ENCODE measurements at places on chromosomes 5 and 9.
A peak's percentile ranks its signal among the peaks of the same experiment; 100 is the strongest.

- DNase-seq = no peak
These were observed 120.6 kb downstream of the SEMA6A start for GRCh38 chr5:116453988-116454411.

GRCh38 chr9:95157481-95158151 lies 159.9 kb downstream of the FANCC start:
- DNase-seq = no peak

DNA sequence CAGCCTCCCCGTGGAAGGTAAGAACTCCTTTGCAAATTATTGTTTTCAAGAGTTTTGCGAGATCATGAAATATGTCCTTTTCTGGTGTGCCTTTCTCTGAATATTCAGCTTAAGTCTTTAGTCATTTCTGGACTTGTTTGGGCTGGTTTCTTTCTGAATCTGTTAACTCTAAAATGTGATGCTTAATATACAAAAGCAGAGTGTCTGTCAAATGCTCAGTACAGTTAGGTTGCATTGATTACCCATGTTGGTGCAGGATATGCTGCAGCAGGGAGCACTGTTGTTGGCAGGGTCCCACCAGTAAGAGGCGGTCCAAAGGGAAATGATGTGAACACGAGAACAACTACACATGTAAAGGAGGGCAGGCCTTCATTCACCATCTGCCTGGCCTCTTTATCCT lies 47.7 kb downstream of the SPTAN1 start:
- DNase-seq = no peak

- no peak for DNase-seq
These were observed 40.0 kb downstream of the EBF1 start for GRCh38 chr5:159059722-159060121.

DNA sequence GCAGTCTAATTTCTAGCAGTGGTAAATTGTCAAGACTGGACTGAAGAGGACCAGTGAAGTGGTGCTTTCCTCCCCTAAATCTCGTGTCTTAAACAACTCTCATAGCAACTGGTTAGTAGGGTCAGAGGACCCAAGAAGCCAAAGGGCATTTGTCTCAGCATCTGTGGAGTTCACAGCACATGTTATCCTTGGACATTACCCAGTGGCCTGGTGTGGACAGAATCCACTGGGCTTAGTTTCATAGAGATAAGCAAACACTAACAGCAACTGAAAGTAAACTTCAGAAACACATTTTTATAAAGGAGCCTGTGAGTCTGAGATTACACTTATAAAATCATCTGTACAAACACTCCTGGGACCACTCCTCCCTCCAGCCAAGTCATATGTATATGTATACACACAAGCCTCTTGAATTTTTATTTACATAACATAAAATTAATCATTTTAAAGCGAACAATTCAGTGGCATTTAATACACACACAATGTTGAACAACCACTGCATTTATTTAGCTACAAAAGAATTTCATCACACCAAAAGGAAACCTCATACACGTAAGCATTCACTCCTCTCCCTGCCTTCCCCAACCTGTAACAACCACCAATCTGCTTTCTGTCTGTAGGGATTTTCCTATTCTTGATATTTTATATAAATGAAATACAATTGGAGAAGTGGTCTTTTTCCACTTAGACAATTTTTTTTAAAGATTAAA lies 457.8 kb downstream of the RASEF start:
- DNase-seq = no peak

DNA sequence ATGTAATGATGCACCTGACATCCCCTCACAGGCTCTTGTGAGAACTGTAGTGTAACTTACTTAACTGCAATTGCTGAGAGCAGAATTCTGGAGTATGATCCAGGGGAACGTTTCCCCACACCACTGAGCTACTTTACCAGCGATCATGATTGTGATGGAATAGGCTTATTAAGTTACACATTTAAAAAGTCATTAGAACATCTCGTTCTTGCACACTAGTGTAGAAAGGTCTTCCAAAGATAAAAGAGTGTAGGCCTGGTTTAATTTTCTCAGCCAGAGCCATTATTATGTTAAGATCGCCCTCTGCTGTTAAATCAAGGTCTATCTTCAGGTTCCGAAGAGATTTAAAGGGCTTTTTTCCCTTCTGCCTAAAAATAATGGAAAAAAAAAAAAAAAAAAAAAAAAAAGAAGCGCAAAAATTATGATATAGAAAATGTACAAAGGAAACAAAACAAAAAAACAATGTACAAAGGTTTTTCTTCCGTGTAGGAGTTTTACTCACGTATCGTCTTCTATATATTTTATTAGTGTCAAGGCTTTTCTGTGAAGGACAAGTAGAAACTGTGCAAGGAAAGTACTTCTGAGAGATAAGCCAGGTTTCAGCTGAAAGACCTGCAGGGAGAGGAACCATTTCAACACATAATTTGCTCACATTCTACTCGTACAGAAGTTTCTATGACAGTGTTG lies 18.6 kb upstream of the MOB3B start:
- no peak for DNase-seq

DNA sequence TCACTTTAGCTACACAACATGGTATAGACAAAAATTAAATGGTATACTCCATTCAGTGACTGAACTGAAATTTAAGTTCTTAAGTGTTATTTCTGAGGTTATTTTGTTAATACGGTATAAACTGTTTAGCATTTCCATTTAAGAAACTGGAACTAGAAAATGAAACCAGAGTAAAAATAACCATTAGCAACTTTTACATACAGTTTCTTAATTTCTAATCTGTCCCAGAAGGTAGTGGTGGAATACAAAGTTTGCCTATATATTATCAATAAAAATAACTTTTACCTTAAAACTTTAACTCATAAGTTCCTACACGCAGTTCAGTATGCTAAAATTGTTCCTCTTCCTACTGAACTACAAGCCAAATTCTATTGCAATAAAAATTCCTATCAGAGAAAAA lies 10.3 kb downstream of the GOLPH3 start:
- no peak for DNase-seq

- no peak for DNase-seq
These were observed 17.4 kb downstream of the LMNB1 start for GRCh38 chr5:126794157-126794828.

GRCh38 chr9:37927132-37927531 lies 23.2 kb upstream of the SLC25A51 start:
- DNase-seq = no peak

DNA sequence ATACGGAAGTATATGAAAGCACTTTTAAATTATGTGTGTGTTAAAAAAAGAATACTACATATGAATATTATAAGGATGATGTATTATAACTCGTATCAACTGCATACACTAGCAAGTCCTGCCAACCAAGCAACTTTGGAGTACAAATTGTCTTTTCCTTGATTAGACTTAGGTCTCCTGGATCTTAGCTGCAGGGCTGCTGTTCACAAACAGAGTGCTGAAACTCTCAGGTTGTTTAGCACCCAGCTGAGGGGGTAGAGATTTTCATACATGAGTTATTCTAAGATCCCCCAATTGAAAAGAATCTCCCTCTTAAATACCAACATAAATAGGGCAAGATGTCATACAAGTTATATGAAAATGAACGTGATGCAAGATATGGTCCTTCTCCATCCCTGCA lies 149.8 kb upstream of the TNC start:
- no peak for DNase-seq

- no peak for DNase-seq
These were observed 3.5 kb downstream of the SOWAHA start for GRCh38 chr5:132816554-132816953.

DNA sequence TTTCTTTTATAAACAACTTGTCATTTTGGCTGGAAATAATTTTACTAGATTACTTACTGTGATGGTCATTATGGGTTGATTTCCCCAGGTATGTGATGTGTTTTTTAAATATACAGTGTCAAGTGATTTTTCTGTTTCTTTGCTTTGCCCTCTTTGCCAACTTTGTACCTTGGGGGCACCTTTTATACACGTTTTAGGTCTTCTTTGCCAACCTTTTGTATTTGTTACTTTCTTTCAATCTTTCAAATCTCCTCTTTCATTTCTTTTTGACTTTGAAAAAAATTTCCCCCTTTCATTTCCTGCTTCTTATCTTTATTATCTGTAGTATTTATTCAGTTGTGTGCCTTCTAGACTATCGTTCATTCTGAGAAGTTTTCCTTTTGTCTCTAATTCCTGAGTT lies 65.4 kb upstream of the DHFR start:
- no peak for DNase-seq

GRCh38 chr9:120870206-120870605 lies 6.8 kb downstream of the PHF19 start:
- DNase-seq = no peak

GRCh38 chr5:142215915-142216681 lies 107.5 kb downstream of the NDFIP1 start:
- no peak for DNase-seq

DNA sequence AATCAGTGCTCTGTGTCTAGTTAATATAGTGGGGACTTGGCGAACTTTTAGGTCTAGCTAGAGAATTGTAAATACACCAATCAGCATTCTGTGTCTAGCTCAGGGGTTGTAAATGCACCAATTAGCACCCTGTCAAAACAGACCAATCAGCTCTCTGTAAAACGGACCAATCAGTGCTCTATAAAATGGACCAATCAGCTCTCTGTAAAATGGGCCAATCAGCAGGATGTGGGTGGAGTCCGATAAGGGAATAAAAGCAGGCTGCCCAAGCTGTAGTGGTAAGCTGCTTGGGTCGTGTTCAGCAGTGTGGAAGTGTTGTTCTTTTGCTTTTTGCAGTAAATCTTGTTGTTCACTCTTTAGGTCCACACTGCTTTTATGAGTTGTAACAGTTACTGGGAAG lies 3.6 kb upstream of the OTULINL start:
- no peak for DNase-seq

GRCh38 chr9:130286072-130286770 lies 20.7 kb downstream of the HMCN2 start:
- DNase-seq = no peak

DNA sequence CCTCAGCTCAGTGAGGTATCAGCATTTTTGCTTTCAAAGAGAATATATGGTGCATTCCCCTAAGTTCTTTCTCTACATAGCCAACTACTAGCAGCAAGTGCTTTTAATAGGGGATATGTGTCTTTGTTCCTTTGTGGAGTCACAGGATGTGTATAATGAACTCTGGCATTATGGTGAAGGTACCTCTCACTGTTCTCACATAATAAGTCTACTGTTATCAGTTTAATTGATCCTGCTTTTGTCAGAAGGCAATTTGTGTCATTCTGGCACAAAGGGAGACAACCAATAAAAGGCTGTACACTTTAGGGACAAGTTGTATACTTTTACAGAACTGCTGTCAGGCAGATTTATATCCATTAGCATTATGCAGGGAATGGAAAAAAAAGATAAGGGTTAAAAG lies 531.4 kb upstream of the RIOK2 start:
- DNase-seq = no peak

GRCh38 chr9:137461316-137461662 lies 2.2 kb upstream of the NSMF start:
- no peak for DNase-seq

DNA sequence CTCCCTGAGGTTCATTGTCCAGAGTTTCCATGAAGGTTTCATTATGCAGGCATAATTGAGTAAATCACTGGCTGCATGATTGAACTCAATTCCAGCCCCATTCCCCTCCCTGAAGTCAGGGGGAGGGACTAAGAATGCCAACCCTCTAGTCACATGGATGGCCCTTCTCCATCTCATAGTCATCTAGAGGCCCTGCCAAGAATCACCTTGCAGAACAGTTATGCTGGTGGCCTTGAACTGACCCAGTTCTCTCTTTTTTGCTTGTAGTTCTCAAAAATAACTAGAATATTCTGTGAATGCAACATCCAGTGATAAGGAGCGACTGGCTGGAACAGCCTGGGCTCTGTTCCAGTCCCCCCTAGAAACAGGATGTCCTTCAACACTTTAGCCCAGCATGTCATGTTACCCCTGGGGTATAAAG lies 31.7 kb downstream of the SLC35A4 start:
- DNase-seq = no peak

DNA sequence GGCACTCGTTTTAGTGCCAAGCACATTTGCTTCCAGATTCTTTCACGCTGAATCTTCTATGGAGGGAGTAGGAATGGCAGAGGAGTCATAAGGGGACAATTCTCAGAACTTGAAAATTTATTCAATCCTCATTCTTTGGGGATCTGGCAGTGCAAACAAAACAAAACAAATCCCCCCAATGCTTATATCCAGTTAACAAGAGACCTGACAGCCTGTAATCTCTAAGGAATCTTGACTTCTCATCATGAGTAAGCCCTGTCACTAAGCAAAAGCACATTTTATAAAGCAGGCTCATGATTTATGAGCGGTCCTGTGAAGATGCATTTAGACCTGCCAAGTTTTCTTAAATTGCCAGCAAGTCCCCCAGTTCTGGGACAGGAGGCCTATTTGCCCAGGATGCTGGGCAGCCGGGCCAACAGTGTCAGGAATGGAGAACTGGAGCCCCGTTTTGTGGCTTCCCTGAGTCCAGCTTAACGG lies 513.9 kb downstream of the CTNND2 start:
- no peak for DNase-seq

GRCh38 chr9:14766299-14766698 lies 43.8 kb upstream of the CER1 start:
- no peak for DNase-seq

- no peak for DNase-seq
These were observed 285.6 kb downstream of the GADD45G start for GRCh38 chr9:89890326-89890980.

DNA sequence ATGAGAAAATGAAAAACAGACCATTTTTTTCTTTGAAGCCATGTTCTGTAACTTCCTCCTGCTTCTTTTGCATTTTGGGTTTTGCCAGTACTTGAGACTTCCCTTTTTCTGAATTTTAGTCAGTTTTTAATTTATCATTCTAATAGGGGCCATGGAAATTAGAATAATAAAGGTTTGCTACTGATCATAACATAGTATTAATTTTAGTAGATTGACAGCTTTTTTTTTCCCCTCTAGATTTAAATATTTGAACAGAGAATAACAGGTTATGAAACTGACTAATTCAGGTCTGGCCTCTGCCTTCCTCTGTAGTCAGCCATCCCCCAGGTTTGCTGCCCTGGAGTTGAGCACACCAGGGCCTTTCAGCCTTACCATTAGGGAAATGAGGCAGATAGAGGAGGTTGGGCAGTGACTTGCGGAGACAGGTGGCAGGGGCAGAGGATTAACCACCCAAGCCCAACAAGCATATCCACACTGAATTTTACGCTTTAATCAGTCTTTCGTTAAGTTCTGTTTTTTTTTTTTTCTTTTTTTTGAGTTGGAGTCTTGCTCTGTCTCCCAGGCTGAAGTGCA lies 80.1 kb upstream of the TNFAIP8 start:
- peak; percentile 60 for DNase-seq

GRCh38 chr5:159211729-159212174 lies 2.4 kb upstream of the RNF145 start:
- no peak for DNase-seq

Data from CD4-positive, alpha-beta T cell treated with Interleukin-1 beta for 1 hour (primary cell).